ENCODE measurements at places on chromosomes 4 and X. TPM values are rescaled to one million over a fixed set of nuclear protein-coding genes. Genes with fewer than 3 reads are reported as not detected.

DNA sequence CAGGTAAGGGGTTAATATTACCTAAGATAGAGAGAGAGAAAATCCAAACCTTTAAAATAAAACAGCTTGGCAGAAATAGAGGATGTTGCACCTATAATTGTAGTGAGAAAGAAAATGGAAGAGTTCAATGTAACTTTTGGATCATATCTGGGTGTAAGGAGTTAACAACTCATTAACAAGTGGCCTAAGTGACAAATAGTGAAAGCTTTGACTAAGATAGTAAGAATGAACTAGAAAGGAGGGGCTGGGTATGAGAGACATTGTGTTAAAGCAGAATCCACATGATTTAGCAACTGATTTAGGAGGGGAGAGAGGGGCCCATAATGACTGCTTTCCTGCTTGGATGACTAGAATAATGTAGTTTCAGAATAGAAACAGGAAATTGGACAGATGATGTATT, 761.0 kb downstream of the IL1RAPL1 start:
- no peak for DNase-seq

DNA sequence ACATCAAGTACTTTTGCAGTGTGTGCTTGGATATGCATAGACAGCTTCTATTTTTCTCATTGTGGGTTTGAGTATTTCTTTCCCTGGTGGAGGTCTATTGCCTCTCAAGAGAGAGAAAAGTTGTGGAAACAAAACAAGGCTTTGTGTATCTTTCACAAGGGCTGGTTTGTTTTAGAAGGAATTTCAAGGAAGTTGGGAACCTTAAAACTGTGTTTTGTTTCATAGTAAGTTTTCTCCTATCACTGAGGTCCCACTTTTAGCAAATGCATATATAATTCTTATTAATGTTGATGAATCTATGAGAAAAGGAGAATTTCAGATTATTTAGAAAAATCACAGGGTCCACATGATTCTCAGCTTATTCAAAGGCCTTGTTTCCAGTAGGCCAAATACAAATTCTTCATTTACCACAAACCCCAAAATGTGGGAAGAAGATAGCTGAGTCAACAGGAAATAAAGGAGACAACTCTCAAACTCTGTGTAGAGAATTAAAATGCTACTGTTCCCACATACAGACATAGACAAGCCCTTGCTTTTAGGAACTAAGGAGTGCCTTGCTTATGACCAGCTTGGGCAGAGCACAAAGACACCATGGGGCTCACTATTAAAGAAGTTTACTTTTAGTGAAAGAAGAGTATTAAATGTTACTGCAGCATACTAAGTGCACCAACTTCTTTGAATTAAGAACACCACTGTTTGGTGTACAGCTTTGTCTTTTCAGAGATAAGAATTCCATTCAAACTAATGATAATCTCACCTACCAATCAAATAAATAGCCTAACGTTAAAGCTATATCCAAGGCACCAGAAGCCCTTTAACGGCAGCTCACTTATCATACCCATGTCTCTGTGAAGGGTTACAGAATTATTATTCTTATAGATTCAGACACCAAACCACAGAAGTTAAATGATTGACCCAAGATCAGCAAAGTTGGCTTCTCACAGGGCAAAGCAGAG, 177.4 kb upstream of the LEF1 start:
- peak; percentile 70 for DNase-seq

GRCh38 chr4:1399508-1400190, 6.6 kb downstream of the NKX1-1 start:
- peak; percentile 19 for DNase-seq

Gene GCNA
- 0.20 TPM for total RNA-seq

Gene SYN1
- total RNA-seq: 0.07 TPM

Gene CFP
- not detected for total RNA-seq

Gene CLCN4
- total RNA-seq: 1.7 TPM

Gene MAGEA2B
- total RNA-seq: 2.5 TPM

Data from M059J (cell line).